ENCODE measurements at places on chromosomes 16 and 17.

DNA sequence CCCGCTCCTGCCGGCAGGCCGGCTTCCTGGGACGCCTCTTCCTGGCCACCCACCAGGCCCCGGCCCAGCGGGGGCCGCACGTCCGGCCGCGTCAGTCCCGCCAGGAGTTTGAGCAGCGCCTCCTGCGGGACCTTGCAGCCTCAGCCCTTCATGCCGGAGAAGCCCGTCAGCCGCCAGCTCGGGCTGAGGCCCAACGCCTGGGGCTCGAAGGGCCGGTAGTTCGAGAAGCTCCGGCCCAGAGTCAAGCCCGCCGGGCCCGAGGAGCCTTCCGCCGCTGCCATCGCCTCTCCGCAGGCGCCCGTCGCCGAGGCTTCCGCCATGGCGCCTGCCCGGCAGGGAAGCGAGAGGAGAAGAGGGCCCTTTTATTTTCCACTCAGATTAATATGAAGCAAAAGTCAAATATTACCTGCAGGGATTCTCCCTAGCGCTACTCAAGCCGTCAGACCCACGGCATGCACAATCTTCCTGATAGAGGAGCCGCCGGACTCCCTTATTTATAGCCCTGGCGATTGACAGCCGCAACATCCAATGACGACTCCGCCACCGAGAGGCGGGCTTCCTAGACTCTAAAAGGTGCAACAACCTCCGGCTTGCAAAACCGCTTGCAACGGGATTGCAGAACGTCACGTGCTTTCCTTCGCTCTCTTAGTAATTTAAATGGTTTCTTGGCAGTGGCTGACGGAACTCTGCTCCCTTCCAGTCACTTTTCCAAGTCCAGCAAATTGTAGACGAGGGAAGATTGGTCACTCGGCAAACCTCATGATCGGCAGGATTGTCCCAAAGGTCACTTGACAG is at the start of gene SEPHS2:
Gene SEPHS2, minus strand, starts transcription at position 467 of the 795 bp plus-strand sequence. Its CDS starts 147 bp downstream, at position 320.
- DNase-seq, result peak; percentile 87

DNA sequence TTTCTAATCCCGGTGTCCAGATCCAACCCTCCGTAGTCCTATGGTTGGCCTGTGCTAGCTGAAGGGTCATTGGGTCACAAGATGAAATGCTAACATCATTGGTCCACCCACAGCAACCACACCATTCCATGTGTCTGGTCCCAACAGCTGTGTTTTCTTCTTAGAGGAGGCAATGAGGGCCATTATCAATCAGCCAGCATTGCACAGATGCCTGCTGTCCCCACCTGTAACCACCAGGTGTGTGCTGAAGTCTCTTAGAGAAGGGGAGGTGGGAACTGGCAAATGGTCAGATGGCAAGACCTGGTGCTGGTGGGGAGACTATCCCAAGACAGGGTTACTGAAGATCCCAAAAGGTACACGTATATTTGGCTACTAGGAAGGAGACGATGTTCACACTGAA is 37.4 kb downstream of the HIC1 start:
- DNase-seq, result no peak

DNA sequence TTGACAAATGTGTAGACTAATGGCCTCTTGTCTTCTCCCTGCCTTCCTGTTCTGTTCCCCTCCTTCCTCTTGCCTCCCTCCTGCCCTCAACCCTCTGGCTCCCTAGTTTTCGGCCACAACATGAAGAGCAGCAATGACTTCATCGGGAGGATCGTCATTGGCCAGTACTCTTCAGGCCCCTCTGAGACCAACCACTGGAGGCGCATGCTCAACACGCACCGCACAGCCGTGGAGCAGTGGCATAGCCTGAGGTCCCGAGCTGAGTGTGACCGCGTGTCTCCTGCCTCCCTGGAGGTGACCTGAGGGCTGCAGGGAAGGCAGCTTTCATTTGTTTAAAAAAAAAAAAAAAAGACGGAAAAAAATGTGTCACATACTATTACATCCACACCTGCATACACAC is 18.8 kb upstream of the CLEC19A start:
- no peak for DNase-seq

GRCh38 chr17:45127548-45128300 is 4.6 kb downstream of the PLCD3 start:
- DNase-seq, result no peak

DNA sequence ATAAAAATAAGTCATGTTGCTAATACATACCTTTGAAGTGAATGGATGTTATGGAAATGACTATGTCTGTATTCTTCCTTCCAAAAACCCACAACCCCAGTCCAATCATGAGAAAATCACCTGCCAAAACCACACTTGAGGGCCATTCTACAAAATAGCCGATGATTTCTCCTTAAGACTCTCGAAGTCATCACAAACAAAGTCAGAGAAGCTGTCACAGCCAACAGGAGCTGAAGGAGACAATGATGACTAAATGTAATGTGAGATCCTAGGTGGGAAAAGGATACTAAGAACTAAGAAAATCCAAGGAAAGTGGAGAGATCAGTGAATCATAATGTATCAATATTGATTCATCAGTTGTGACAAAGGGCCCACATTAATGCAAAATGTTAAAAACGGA is 432.9 kb upstream of the DYNLRB2 start:
- no peak for DNase-seq

- DNase-seq, result peak; percentile 80
These were observed 84.3 kb downstream of the KSR1 start for GRCh38 chr17:27540318-27541101.

DNA sequence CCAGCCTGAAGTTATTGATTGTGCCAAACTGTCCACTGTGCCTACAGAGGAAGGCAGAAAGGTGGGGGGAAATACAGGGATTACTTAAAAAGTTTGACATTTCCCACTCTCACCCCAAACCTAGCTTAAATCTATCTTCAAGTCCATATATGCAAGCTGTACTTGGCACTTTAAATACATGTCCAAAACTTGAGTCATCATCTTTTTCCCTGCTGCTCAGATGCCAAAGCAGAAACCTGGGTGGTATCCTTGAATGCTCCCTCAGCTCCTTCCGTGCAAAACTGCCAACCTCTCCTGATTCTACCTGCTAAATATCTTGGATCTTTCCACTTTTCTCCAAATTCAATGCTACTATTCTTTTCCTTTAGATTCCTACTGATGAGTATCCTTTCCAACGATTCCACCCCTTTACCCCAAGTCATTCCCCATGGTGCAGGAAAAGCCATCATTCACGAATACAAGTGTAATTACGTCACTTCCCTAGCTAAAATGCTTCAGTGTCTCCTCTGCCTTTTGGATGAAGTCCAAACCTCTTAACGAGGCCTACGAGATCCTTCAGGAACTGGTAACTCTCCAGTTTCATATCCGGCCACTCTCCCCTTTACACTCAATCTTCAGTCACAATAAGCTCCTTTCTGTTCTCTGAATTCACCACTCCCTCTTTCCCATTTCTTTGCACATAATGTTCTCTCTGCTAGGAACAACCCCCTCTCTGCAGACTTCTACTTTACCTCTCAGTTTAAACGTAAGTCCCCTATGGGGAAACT is 9.3 kb downstream of the BECN1 start:
- DNase-seq, result no peak

DNA sequence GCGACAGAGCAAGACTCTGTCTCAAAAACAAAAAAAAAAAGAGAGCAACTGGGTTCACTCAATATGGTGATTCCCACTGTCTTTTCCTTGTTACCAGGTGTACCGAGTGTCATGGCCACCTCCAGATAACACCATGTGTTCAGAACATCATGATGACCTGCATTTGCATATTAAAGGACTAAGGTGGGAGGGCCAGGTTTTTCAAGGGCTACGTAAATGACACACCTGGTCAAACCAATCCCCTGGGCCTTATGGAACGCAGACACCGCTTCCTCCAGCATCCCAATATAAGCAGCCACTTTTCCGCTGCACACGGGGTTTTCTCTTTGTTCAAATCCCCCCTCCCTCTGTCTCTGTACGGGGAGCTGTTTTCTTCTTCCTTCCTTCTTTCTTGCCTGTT is 29.3 kb downstream of the WSCD1 start:
- no peak for DNase-seq

- DNase-seq, result no peak
These were observed 218.0 kb upstream of the CNTNAP4 start for GRCh38 chr16:76059186-76059585.

DNA sequence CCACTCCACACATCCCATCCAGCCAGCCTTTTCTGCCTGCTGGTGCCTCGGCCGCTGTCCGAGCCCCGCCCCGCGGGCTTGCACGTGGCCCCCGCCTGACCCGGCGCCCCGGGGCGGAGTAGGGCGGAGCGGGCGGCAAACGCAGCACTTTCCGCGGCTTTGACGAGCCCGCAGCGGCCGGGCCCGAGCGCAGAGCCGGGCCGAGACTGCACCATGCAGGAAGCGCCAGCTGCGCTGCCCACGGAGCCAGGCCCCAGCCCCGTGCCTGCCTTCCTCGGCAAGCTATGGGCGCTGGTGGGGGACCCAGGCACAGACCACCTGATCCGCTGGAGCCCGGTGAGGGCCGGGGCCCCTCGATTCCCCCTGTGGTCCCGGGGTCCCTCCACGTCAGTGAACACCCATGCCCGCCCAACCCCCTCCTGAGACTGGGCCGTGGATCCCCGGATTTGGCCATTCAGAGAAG is at the start of gene HSF4:
Gene HSF4, plus strand, starts transcription at position 147 of the 463 bp plus-strand sequence. Its CDS starts 67 bp downstream, at position 214.
- no peak for DNase-seq

GRCh38 chr17:47698749-47699535 is 5.0 kb downstream of the TBKBP1 start:
- DNase-seq, result peak; percentile 25

DNA sequence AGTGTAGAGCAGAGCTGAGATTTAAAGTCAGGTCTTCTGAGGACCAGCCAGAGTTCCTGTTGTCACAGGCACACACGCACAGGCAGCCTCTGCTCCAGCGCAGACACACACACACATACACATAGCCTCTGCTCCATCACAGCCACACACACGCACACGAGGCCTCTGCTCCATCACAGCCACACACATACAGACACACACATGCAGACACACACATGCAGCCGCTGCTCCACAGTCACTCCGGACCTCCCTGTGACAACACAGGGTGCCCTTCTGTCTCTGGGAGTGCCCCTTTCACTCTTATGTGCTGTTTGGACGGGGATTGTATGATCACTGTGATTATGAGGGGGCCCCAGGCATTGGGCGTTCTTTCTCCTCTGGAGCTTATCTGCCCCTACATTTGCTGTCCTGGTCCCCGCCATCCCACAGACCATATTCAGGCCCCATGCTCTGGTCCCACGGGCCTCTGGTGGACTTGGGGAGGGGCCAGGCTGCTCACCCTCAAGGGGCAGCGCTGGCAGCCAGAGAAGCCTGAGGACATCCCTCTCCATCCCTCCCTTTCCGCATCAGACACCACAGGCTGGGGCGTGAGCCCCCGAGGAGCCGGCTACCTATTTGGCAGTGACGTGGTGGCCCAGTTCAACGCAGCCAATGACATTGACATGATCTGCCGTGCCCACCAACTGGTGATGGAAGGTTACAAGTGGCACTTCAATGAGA is 7.5 kb downstream of the TBX6 start:
- DNase-seq, result no peak

DNA sequence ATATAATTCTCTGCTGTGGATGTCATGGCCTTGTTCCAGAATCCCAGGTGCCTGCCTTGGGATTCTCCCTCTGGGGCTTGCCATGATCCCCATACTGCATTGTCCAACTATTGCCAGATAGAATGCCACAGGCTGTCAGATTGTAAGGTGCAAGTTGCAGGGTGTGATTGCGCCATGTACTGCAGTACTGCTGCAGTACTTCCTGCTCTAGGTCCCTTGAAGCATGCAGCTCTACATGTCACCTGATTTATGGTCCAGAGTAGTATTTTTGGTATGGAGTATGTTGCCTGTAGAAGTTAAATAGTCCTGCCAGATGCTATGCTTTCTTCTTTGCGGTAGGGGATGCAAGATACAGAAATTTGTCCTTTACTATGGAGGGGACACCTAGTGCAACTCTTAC is 7.0 kb upstream of the SLFN5 start:
- no peak for DNase-seq

- no peak for DNase-seq
These were observed 11.9 kb downstream of the FOXK2 start for GRCh38 chr17:82531431-82531881.

DNA sequence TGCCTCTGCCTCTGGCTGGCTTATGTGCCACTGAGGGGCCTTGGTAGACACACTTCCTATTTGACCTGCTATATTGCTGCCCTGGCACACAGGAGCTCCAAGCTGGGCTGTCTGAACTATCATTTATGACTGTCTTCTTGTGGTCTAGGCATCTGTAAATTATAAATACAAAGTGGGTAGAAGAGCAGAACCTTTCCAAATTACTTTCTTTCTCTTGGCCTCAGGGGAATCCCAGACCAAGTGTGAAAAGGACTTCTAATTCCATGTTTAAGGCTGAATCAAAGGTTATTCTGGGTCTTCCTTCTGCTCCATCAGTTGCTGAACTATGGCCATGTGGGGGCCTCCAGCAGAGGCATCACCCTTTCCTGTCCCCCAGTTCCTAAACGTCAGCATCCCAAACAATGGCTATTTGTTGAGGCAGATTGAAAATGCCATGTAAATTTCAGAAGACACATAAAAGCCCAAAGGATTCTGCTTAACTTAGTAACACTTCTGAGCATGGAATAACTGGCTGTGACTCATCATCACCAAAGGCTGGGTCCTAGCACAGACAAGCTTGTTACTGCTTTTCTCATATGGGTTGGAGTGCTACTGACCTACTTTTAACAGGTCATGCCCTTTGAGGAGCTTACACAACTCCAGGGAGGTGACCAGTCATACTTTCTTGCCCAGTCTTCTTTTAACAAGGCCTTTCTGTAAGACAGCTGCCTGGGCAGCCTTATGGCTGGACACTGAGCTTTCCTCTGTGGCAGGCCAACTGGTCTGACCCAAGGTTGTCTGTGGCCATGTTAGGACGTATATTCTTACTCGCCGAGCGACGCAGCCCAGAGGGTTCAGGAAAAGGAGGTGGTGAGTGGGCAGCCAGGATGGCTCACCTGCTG is 154.8 kb downstream of the VPS53 start:
- DNase-seq, result no peak

DNA sequence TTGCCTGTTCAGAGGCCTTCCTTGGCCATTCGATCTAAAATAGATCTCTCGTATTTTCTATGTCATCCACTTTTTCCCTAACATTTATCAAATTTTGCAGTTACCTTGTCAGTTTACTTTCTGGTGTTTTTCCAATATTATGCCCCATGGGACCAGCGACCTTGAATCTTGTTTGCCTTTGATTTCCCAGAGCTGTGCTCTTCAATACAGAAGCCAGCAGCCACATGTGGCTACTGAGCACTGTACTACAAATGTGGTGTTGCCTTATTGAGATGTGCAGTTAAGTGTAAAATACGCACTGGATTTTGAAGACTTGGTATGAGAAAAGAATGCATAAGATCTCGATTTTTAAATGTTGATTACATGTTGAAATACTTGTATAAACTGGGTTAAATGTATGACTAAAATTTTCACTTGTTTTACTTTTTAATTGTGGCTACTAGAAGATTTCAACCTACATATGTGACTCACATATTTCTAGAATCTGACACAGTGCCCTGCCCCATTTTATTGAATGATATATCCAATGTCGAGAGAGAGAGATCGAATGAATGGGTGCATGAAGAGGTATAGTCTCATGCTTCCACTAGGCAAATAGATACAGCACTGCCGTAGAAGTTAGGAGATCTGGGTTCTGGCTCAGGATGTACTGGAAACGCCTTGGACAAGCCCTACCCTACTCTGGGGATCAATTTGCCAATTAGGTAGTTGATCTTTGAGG is 824 bp upstream of the PSME3 start:
- DNase-seq, result no peak

Data from nucleus accumbens (tissue), 56 donors.